CD4-positive, alpha-beta memory T cell (primary cell): ENCODE measurements at places on chromosomes 2 and 18. TPM values are rescaled to one million over a fixed set of nuclear protein-coding genes. Genes with fewer than 3 reads are reported as not detected.

DNA sequence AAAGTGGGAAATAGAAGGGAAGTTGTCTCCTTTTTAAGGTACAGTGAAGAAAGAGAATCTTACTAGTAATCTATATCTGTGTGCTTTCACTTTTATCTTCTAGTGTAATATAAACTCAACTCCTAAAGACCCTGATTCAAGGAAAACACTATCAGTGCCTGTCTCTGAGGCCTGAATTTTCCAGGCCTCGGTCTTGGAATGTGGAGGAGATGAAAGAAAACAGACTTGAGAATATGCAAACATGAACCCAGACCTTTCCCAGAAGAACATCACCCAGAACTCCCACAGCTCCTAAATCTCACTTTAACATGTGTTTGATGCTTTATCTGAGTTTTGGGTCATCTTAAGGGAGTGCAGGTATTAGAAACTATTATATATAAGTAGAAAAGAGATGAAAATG is 51.8 kb downstream of the EPB41L5 start:
- H3K4me3 ChIP-seq = no peak overlapping the region
- H3K27ac ChIP-seq = no peak overlapping the region
- H3K36me3 ChIP-seq = no peaks in the 10 kb centered on the region
- H3K27me3 ChIP-seq = no peaks in the 10 kb centered on the region

GRCh38 chr2:191369034-191369433 is 123.8 kb downstream of the MYO1B start:
- no peak overlapping the region for H3K27ac ChIP-seq
- no peaks in the 10 kb centered on the region for H3K36me3 ChIP-seq
- no peaks in the 10 kb centered on the region for H3K27me3 ChIP-seq
- H3K4me3 ChIP-seq = no peak overlapping the region
- DNase-seq = no peak
- H3K4me1 ChIP-seq = no peaks in the 10 kb centered on the region

The GULP1 gene
- total RNA-seq = not detected

The CFC1 gene
- not detected for total RNA-seq

The OTOF gene
- total RNA-seq = 0.84 TPM

GRCh38 chr2:179939259-179939658 is 67.8 kb downstream of the CWC22 start:
- H3K4me1 ChIP-seq = no peaks in the 10 kb centered on the region
- no peak overlapping the region for H3K4me3 ChIP-seq
- no peak for DNase-seq
- no peaks in the 10 kb centered on the region for H3K27me3 ChIP-seq
- no peaks in the 10 kb centered on the region for H3K36me3 ChIP-seq

The TNFRSF11A gene
- total RNA-seq = 1.3 TPM
